ENCODE measurements at places on chromosomes 4 and X.

GRCh38 chrX:47854474-47854873 is 17.8 kb downstream of the ZNF81 start:
- DNase-seq, result no peak

- DNase-seq, result no peak
These were observed 180.5 kb downstream of the KLHL13 start for GRCh38 chrX:117936118-117936517.

DNA sequence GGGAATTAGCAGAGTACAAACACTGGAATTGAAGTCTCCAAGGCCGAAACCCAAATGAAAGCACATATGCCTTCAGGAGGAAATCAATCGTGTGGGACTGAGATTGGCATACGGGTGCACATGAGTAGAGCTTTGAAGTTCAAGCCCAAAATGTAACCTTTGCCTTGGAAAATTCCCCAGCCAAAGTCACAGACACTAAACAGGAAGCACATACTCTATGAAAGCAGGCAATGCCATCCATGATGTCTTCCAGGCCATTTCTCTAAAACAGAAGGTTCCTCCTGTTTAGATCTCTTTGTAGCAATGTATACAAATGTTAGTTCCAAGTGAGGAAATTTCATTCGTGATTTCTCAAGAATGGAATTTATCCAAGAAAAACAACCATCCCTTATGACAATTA is 162.5 kb downstream of the COL4A6 start:
- no peak for DNase-seq

- no peak for DNase-seq
These were observed 87.4 kb upstream of the PCDH7 start for GRCh38 chr4:30632751-30633150.

DNA sequence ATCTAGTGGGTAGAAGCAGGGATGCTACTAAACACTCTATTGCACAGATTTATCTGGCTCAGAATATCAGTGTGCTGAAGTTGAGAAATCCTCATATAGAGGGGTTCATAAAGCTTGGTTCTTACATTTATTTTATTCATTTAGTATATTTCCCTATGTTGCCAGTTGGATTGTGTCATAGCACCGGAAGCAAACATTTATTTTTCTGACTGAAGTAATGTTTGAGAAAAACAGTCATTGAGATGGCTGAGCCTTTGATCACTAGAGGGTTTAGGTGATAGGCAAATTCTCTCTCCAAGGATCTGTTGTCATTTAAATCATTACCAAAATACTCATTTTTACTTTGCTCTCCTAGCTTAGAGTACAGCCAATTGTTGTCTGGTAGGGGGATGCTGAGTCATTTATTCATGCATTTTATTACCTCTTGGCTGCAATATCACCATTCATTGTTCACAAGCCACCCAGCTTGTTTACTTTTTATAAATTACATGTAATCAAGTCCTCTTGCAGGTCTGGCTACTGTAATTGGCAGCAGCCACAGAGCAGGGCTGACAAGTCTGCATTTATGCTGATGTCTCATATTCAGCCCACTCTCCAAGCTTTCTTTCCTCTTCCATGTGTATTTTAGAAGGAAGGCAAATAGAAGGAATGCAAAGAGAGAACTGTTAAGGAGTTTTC is 15.2 kb downstream of the GAB1 start:
- peak; percentile 9 for DNase-seq

DNA sequence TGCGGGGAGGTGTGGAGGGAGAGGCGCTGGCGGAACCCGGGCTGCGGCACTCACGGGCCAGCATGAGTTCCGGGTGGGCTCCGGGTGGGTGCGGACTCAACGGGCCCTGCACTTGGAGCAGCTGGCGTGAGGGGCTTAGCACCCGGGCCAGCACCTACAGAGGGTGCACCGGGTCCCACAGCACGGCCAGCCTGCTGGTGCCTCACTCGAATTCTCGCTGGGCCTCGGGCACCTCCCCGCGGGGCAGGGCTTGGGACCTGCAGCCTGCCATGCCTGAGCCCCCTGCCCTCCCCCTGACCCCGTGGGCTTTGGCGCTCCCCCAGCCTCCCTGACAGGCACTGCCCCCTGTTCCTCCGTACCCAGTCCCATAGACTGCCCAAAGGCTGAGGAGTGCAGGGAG is 10.8 kb upstream of the CAMK2D start:
- no peak for DNase-seq

GRCh38 chr4:146329050-146329716 is 114.8 kb downstream of the REELD1 start:
- DNase-seq, result no peak

DNA sequence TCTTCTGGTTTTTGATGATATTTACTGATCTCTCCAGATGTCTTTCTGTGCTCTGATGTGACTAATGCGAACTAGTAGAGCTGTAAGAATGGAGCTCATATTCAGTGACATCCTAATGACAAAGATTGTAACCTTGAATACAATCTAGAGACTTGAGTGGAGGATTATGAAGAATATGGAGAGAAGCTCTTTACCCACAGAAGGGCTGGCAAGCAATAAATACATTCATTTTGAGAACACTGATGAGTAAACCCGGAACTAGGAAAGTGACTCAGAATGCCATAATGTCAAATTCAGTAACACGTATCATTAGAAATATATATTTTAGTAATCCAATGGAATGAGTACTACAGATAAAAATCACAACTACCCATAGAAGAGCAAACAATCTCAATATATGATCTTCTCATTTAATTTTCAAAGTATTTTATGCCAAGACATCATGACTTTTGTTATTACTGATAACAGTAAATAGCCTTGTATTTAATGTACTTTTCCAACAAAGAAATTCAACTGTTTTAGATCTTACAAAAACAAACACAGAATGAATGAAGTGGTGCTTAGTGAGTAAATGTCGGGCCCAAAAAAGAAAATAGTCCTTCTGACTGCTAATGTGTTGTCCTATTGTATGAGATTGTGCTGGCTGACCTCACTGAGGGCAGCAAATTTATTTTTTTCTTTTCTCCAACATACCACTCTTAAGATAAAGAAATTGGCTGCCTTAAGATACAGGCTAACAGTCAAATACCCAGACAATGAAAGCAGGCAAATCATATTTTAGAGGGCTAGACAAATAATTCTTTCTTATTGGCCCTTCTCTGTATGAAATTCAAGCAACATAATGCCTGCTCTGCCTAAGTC is 49.2 kb upstream of the HDAC8 start:
- no peak for DNase-seq

DNA sequence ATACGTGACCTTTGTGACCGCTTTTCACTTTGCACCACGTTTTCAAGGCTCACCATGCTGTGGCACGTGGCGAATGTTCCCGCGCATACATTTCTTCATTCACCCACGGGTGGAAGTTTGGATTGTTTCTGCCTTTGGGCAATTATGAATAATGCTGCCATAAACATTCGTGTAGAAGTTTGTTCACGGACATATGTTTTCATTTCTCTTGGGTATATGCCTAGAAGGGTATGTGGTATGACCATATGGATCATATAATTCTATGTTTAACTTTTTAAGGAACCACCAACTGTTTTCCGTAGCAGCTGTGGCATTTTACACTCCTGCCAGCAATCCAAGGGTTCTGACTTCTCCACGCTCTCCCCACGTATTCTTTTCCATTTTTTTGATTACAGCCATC is 60.9 kb upstream of the MXD4 start:
- no peak for DNase-seq

GRCh38 chrX:46407753-46408130 is 137.5 kb downstream of the ZNF674 start:
- DNase-seq, result no peak

DNA sequence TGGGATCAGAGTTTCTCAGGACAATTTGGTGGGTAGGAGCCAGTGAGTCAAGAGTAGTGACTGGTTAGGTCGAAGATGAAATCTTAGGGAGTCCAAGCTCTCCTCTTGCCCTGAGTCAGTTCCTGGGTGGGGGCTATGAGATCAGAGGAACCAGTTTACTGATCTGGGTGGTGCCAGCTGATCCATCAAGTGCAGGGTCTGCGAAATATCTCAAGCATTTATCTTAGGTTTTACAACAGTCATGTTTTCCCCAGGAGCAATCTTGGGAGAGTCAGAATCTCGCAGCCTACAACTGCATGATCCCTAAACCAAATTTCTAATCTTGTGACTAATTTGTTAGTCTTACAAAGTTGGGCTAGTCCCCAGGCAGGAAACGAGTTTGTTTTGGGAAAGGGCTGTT is 1833.2 kb upstream of the PCDH7 start:
- DNase-seq, result no peak

DNA sequence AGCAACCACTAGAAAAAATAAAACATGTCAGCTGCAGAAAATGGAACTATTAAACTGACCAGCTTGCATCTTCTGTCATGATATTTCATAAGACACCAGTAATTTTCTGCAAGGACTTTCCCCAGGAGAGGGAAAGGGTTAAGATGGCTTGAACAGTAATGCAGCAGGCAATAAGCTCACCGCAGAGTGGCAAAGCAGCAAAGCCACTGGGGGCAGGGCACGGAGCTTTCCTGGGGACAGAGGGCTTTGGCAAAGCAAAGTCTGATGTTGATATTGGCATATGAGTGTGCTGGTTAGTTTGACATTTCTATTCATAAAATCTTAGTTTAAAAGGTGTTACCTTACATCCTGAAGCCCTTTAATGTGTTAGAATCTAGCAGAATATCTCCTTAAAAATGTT is 55.1 kb upstream of the NAP1L5 start:
- DNase-seq, result no peak

DNA sequence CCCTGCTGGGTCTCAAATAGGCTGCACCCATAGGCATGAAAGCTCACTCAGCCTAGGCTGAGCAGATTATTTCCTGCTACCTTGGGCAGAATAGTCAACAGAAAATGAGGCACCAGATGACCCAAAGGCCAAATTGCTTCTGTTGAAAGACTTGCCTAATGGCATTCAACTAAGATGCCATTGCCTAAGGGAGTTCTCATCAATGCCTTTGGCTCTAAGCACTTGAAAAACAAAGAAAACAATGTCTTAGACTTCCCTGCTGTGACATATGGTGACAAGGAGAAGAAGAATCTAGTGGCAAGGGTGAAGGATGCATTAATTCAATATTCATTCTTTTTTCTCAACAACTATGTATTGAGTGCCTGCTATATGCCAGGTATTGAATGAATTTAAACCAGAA is 25.7 kb upstream of the PCDH19 start:
- no peak for DNase-seq

DNA sequence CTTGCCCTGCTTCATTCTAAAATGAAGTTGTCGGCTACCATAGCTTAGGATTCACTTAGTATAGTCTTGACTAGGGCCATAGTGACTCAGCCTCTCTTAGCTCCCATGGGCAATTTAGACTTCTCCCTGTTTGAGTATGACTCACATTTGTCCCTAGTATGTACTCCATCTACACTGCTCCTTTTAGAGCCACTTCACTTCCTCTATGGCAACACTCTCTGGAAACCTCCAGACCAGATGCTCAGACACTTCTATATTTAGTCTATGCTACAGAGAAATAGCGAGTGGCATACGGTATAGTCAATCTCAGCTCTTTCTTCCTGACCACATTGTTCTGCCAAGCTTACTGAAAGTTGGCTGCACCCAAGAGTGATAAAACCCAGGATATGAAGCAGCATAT is 11.2 kb downstream of the MEPE start:
- DNase-seq, result no peak

DNA sequence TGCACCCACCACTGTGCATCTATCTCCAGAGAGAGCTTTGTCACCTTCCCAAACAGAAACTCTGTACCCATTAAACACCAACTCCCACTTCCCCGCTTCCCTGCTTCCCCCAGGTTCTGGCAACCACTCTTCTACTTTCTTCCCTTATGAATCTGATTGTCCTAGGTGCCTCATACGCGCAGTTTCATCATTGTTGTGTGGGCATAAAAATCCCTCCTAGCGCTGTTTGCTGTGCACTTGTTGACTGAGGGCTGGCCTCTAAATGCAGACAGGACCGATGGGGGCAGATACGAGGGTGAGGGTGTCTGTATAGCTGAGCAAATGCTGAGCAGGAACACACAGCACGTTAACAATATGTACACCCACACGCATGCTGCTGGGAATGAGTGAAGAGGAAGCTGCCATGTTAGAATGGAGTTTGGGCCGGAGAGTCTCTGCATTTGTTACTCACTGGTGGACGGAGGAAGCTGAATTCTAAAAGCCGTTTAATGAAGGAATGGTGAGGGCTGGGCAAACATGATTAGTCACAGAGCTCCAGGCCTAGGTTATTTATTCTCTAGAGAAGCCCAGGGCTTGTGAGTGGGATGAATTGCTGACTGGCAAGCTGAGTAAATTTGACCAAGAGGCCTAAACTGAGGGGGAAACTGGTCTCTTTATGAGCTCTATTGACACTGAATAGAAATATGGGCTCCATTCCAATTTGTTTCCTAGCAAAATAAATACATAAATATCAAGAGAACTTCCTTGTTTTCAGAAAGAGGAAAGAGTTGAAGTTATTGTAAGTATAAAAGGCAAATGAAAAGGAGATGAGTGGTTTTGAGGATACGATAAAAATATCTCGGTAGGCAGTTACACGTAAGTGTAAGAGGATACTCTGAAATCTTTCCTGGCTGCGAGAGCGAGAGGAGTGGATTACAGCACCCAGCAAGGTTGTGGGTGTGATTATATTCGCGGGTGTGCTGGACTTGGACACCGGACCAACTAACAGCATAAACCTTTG is 95.9 kb upstream of the RPS6KA3 start:
- no peak for DNase-seq

DNA sequence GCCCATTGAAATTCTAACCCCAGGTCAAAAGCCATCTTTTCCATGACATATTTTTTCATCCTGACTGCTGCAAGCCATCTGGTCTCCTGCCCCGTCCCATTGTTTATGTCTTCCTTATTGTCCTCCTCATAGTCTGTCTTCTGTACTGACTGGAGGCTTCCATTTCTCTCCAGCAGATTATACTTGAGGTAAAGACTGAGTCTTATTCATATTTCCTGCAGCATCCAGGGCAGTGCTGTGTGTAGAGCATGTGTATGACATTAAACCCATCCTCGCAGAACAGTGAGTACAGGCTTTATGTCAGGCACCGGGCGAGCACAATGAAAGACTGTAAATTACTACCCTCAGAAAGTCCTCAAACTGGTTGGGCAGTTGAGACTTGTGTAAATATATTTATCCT is 275.1 kb downstream of the C4orf33 start:
- no peak for DNase-seq

- DNase-seq, result no peak
These were observed 1020.7 kb upstream of the SLIT2 start for GRCh38 chr4:19230906-19231545.

- no peak for DNase-seq
These were observed 1.8 kb downstream of the TLL1 start for GRCh38 chr4:165874791-165875371.

GRCh38 chrX:109880629-109881028 is 122.3 kb upstream of the TMEM164 start:
- no peak for DNase-seq

DNA sequence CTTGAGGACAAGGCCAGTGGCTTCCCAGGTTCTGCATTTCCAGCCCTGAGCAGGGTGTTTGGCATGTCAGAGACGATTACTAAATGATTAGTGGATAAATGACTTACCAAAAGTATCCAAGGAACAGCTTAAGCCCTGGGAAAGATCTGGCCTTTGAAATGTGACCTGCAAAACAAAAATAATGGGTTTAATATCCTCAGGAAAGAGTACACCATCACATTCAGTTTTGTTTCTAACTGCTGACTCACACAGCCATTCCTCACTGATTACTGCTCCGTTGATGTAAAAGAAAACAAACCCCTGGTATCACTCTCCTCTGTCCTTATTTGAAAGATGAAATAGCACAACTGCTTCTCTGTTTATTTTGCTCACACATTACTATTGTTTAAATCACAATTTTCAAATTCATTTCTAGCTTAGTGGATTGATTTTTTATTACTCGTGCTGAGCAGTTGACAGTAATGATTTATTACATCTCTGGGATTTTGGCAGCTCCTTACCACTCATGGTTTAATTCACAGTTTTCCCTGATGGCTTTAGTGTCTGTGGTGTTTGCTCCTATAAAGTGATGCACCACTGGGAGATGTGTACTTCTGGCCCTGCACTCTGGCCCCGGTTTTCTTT is 117.0 kb downstream of the CBLL2 start:
- DNase-seq, result no peak
